Activated naive CD8-positive, alpha-beta T cell treated with anti-CD3 and anti-CD28 coated beads for 36 hours (primary cell): ENCODE measurements at places on chromosomes 7 and 10.
A peak's percentile ranks its signal among the peaks of the same experiment; 100 is the strongest.

- H3K27me3 ChIP-seq: peaks cover 25% of the 10 kb centered on the region
- H3K36me3 ChIP-seq: no peaks in the 10 kb centered on the region
- no peaks in the 10 kb centered on the region for H3K4me1 ChIP-seq
- no peak overlapping the region for H3K27ac ChIP-seq
- no peak overlapping the region for H3K4me3 ChIP-seq
Observed at GRCh38 chr10:115063701-115064658, 29.2 kb upstream of the ATRNL1 start.

GRCh38 chr7:116562529-116563121 lies 37.8 kb downstream of the CAV1 start:
- no peak overlapping the region for H3K27ac ChIP-seq
- H3K4me3 ChIP-seq: no peak overlapping the region
- no peaks in the 10 kb centered on the region for H3K4me1 ChIP-seq
- H3K36me3 ChIP-seq: no peaks in the 10 kb centered on the region
- no peak for DNase-seq

DNA sequence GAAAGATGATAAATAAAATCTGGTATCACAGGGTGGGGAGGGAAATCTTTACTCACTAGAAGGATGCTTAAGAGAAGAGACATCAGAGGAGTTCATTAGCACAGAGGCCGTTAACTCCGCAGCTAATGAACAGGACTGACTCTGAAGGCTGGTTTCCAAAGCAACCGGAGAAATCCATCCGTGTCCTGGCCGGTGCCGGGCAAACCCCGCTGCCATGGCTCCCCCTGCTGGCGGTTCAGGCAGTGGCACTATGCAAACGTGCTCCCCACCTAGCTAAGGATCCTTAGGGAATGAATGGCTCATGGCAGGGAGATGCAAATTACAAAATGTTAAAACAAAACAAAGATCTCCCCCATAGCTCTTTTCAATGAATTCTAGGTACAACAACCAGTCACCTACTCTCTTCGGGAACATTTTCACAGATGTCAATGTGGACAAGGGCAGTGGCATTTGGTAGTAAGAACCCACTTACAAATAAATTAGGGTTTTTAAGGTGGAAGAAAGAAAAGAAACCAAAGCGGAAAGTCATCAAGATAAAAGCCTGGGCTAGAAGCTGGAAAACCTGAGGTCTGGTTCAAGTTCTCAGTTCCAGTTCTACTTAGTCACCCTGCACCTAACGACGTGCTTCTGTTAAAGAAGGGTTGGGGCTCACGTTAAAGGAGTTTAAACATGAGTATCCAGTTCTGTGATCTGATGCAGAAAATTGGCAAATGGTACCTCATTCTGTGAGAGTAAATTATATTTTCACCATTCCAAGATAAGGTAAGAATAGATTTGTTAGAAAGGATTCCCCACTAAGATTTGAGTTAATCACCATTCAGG lies 138.2 kb downstream of the SVIL start:
- H3K36me3 ChIP-seq: peaks cover 6% of the 10 kb centered on the region
- no peak overlapping the region for H3K4me3 ChIP-seq
- no peak overlapping the region for H3K27ac ChIP-seq
- H3K27me3 ChIP-seq: no peaks in the 10 kb centered on the region
- peaks cover 6% of the 10 kb centered on the region for H3K4me1 ChIP-seq

DNA sequence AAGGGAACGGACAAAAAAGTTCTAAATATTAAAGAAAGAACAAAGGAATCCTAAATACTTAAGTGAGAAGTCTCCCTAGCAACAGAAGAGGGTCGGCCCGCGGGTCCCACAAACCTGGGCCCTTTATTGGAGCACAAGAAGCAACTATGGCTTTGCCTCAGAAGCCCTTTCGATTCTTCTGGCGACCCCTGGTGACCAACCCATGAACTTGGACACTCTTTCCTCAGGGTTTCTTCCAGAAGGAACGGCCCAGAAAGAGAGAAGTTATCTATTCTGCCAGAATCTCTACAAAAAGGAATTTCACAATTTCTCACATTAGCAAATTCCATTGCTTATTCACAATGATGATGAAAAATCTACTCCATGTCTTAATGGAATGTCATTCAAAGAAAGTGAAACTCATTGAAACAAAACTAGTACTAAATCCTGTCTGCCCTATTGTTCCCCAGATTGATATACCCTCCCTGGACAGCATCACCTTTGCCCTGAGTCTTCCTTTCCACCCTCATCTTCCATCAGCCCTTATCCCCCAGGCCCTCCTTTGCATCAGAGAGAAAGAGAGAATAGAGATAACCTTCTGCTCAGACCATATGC lies 43.7 kb downstream of the CPVL start:
- peak; percentile 30 for DNase-seq
- no peaks in the 10 kb centered on the region for H3K36me3 ChIP-seq
- no peaks in the 10 kb centered on the region for H3K27me3 ChIP-seq
- H3K27ac ChIP-seq: no peak overlapping the region
- H3K4me1 ChIP-seq: peaks cover 3% of the 10 kb centered on the region
- no peak overlapping the region for H3K4me3 ChIP-seq

- no peak overlapping the region for H3K27ac ChIP-seq
- H3K4me3 ChIP-seq: no peak overlapping the region
- DNase-seq: no peak
- no peaks in the 10 kb centered on the region for H3K4me1 ChIP-seq
- H3K27me3 ChIP-seq: peaks cover 8% of the 10 kb centered on the region
Observed at GRCh38 chr10:132141526-132142395, 45.0 kb upstream of the DPYSL4 start.

GRCh38 chr10:70681731-70682005 lies 9.4 kb downstream of the ADAMTS14 start:
- H3K27me3 ChIP-seq: no peaks in the 10 kb centered on the region
- H3K36me3 ChIP-seq: no peaks in the 10 kb centered on the region
- no peak overlapping the region for H3K27ac ChIP-seq
- no peak overlapping the region for H3K4me3 ChIP-seq
- no peak for DNase-seq
- peaks cover 20% of the 10 kb centered on the region for H3K4me1 ChIP-seq

GRCh38 chr7:107150375-107151073 lies 18.3 kb upstream of the HBP1 start:
- H3K27ac ChIP-seq: no peak overlapping the region
- no peaks in the 10 kb centered on the region for H3K36me3 ChIP-seq
- DNase-seq: peak; percentile 39
- peaks cover 8% of the 10 kb centered on the region for H3K4me1 ChIP-seq
- H3K27me3 ChIP-seq: no peaks in the 10 kb centered on the region
- H3K4me3 ChIP-seq: no peak overlapping the region

- H3K27ac ChIP-seq: peak overlapping the region; percentile 82
- peaks cover 21% of the 10 kb centered on the region for H3K36me3 ChIP-seq
- H3K4me1 ChIP-seq: peaks cover 4% of the 10 kb centered on the region
- peak overlapping the region; percentile 88 for H3K4me3 ChIP-seq
- peak; percentile 65 for DNase-seq
- no peaks in the 10 kb centered on the region for H3K27me3 ChIP-seq
Observed at GRCh38 chr10:103659674-103660363, 166.3 kb downstream of the NEURL1 start.

DNA sequence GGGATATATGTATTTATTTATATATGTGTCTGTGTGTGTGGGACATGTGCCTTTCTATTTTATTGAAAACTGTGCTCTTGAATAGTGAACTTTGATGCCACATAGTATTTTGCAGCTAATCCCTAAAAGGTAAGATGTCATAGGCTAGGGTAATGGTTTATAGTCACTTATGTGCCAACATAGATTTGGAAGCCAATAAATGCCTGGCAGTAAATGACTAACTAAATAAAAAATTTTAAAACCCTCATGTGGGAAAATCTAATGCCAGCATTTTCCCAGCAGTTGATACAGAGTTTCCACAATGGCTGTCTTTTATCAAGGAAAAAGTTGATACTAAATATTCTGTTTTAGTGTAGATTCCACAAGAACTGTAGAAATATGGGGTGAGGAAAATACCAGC lies 101.5 kb upstream of the IMMP2L start:
- no peak overlapping the region for H3K27ac ChIP-seq
- H3K4me3 ChIP-seq: no peak overlapping the region
- DNase-seq: no peak
- H3K4me1 ChIP-seq: no peaks in the 10 kb centered on the region

GRCh38 chr7:96591900-96592676 lies 117.6 kb downstream of the SEM1 start:
- H3K4me1 ChIP-seq: no peaks in the 10 kb centered on the region
- H3K36me3 ChIP-seq: no peaks in the 10 kb centered on the region
- H3K27me3 ChIP-seq: peaks cover 4% of the 10 kb centered on the region
- no peak overlapping the region for H3K4me3 ChIP-seq
- H3K27ac ChIP-seq: no peak overlapping the region
- no peak for DNase-seq

DNA sequence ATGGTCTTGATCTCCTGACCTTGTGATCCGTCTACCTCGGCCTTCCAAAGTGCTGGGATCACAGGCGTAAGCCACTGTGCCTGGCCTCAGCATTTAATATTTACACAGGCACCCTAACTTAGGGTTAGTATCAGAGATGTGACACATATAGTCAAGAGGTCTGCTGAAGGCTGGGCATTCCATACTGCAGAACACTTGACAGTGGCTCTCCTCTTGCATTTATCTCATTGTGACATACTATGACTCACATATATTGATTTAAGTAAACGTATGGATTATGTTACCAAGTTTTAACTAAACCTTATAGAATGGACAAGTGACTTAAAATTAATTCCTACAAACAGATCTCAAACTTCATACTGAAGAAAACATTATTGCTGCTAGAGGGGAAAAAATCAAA lies 36.6 kb downstream of the BRAF start:
- no peak overlapping the region for H3K4me3 ChIP-seq
- peaks cover 9% of the 10 kb centered on the region for H3K36me3 ChIP-seq
- peaks cover 48% of the 10 kb centered on the region for H3K4me1 ChIP-seq
- H3K27me3 ChIP-seq: no peaks in the 10 kb centered on the region

GRCh38 chr7:2904202-2904601 lies 60.1 kb upstream of the GNA12 start:
- H3K27ac ChIP-seq: no peak overlapping the region
- no peak overlapping the region for H3K4me3 ChIP-seq
- H3K27me3 ChIP-seq: no peaks in the 10 kb centered on the region
- peaks cover 46% of the 10 kb centered on the region for H3K36me3 ChIP-seq
- no peak for DNase-seq
